ENCODE measurements at places on chromosomes 2 and 18.
A peak's percentile ranks its signal among the peaks of the same experiment; 100 is the strongest.

GRCh38 chr2:169768262-169768995 is 30.2 kb upstream of the SSB start:
- peak; percentile 10 for DNase-seq

DNA sequence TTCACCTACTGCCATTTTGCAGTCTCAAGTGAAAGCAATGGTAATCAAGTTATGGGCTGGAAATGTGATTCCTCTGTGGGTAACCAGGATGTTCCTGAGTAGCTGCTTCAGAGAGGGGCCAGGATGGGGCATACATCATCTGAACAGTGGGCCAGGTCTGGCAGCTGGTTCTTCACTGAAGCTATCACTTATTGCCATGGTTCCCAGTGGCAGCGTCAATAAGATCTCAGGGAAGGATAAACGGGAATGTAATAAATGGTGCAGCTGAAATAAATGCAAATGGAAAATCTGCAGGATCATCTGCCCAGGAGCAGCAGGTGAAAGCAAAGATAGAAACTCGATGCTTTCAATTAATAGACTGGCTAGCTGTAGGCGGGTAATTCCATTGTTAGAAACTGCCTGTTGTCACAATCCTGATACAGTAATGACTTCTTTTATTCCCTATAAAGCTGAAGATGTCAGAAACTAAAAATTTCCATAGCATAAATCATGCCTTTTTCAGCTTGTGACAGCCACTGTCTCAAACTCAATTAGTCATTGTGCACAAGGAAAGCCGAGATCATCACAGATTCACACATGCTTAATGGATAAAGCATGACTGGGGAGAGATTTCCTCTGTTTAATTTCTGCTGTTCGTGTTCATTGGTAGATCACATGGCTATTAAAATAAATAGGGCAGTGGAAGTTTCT is 56.2 kb upstream of the CCDC85A start:
- no peak for DNase-seq

DNA sequence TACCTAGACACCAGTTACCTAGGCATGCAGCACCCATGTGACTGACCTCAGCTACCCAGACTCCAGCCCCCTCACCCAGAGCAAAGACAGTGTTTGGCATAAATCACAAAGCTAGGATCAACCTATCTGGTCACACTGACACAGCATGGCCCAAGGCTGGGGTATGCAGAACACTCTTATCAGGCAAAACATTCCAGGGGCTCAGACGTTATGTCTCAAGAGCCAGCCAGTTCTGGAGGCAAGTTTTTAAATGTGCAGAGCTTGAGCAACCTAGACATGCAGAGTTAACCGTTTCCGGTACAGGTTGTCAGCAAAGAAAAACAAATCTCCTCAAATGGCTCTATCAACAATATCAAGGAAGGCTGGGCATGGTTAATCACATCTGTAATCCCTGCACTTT is 92.8 kb downstream of the AP1S3 start:
- no peak for DNase-seq

DNA sequence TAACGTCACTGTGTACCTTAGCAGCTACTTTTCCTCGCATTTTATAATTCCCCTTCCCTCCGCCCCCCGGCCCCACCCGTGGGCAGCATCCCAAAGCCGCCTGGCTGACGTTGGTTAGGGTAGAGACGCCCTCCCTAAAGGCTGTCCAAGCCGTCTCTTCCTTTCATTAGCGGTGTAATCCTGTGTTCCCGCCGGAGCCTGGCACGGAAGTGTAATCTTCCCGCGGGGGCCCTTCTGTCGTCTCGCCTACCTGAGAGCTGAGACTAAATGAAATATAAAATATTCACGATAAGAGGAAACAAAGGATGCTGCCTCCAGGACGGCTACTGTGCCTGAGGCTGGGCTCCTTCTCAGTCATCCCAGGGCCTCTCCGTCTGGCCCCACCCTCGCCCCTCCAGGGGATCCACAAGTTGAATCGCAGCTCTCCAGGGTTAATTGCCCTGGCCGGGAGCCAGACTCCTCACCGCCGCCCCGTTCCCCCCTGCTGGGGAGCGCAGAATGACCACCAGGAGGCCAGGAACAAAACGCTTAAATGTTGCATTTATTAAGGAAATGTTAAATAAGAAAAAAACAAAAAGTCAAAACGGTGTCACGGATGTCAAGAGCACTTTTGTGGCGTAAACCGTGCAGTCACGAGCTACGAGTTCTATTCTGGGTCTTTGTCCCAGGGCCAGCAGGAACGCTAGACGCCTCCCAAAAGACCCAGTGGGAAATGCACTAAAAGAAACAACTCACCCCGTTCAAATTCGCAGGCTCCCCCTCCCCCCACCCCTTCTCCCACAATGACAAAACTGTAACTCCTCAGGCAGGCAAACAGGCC is 1.5 kb downstream of the RPRM start:
- no peak for DNase-seq

DNA sequence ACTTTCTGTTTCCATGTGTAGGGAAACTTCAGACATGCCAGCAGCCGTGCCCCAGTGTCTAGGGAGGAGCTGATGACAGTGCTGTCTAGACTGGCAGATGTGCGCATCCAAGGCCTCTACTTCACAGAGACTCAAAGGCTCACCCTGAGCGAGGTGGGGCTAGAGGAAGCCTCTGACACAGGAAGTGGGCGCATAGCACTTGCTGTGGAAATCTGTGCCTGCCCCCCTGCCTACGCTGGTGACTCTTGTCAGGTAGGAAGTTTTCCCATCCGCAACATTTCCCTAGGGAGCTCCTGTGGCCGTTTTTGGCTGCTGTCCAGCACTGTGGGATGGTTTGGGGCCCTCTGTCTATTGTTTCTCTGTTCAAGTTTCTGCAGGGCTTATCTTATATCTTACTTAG is 143.1 kb upstream of the TTC39C start:
- DNase-seq = peak; percentile 32

- DNase-seq = no peak
These were observed 27.9 kb upstream of the GALNT5 start for GRCh38 chr2:157229572-157229971.

DNA sequence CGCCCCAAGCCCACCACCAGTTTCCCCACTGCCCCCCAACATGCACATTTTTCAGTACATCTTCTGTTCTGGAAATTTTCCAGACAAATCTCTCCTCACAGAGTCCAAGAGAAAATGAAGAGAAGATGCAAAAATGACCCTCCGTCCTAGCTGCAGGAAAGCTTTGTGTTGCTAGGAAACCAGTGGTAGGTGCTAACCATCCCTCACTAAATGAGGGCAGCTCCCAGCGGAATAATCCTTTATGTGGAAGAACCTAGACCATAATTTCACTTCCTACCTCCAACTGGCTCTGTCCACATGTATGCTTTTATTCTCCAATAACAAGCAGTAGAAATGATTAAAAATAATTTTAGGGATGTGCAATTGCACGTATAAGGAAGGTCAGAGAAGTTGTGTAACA is 311.9 kb upstream of the EPHA4 start:
- no peak for DNase-seq

DNA sequence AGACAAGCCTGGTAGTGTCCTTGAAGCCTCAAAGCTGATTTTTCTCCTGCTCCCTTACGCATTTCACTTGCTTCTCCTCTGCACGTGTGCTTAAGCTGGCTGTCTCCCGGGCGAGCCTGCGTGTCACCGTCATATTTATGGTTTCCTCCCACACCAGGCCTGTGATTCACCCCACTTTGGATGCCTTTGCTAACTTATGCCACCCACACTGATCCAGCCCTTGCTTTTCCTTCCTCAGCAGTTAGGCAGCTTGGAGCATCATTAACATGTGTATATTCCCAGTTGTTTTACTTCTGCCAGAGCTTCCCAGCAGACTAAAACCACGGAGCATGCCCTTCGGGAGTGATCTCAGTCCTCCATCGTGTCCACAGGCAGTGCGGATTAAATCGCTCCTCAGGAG is 2.2 kb downstream of the ST3GAL5 start:
- DNase-seq = peak; percentile 92

DNA sequence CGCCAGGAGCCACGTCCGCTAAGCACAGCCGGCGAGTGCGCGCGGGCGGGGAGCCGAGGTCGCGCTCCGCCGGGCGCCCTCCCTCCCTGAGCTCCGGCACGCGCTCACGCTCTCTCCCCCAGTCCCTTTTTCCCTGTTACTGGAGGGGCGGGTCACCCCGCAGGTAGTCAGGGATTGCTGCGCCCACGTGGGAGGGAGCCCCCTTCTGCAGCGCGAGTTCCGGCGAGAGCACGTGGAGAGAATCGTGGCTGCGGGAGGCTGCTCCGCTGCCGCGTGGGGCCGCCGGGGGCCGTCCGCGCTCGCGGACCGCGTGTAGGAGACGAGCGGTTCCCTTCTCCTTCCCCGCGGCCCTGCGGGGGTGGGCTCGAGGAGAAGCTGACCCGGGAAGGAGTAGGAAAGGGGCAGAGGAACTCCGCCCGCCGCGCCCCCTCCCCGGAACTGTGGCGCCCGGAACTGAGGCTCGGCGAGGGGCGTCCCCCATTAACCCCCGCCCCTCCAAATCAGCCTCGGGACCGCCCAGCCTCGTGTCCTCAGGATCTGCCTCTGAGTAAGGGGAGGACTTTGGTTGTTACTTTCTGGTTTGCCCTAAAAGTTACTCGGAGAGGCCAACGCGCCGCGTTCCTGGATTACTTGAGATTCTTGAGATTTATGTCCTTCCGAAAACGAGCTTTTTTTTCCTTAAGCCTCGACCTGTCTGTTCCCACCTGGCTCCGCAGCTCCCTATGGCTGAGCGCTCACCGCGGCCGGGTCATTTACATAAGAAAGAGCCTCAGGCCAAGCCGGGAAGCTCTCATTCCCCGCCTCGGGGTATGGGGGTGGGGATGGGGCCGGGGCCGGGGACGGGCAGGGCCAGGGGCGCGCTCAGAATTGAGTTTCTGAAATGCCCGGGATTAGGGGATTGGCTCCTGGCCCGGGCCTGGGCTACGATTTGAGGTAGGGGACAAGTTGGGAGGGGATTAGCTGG is 1.1 kb downstream of the HK2 start:
- DNase-seq = peak; percentile 86
